ENCODE measurements at places on chromosomes 5 and 9.
A peak's percentile ranks its signal among the peaks of the same experiment; 100 is the strongest.

GRCh38 chr9:113454914-113455761 is 8.4 kb upstream of the RGS3 start:
- no peak for DNase-seq

- no peak for DNase-seq
These were observed 13.0 kb upstream of the SARDH start for GRCh38 chr9:133750982-133751649.

GRCh38 chr9:84731696-84732095 is 62.2 kb downstream of the NTRK2 start:
- DNase-seq, result no peak

- no peak for DNase-seq
These were observed 422.2 kb downstream of the CTNND2 start for GRCh38 chr5:11482011-11482410.

GRCh38 chr9:126564716-126565115 is 49.0 kb upstream of the LMX1B start:
- DNase-seq, result no peak

- no peak for DNase-seq
These were observed 78.2 kb downstream of the BASP1 start for GRCh38 chr5:17295671-17296070.

DNA sequence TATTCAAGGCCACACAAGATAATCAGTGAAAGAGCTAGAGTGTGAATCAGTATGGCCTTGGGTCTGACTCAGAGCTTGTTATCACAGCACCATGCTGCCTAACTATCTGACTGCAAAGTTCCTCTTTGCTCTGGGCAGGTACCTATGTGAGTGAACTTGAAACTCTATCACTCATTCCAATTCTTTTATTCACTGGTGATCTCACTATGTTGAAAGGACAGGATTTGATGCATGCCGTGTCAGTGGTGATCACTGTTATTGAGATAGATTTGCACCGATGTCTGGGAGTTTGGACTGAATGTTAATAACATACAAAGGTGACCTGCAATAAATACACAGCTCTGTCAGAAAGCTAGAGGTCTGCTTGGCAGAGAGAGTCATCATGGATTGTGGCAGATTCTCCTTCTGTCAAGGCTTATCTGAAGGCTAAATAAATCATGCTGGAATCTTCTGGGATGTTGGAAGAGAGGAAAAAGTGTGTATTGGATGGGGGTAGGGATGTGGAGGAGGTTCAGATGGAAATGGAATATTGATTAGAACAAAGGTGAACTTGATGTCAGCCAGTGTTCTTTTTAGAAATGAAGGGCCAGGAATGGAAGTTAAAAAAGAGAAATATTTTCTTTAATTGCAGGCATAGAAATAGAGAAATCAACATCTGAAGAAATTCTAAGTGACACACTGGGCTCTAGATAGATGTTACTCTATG is 91.8 kb upstream of the TNC start:
- no peak for DNase-seq

- no peak for DNase-seq
These were observed 80.6 kb downstream of the PAM start for GRCh38 chr5:102835717-102836116.

- no peak for DNase-seq
These were observed 5.5 kb upstream of the SHB start for GRCh38 chr9:38074441-38074961.

- DNase-seq, result no peak
These were observed 7.6 kb upstream of the CCDC152 start for GRCh38 chr5:42749020-42749419.

DNA sequence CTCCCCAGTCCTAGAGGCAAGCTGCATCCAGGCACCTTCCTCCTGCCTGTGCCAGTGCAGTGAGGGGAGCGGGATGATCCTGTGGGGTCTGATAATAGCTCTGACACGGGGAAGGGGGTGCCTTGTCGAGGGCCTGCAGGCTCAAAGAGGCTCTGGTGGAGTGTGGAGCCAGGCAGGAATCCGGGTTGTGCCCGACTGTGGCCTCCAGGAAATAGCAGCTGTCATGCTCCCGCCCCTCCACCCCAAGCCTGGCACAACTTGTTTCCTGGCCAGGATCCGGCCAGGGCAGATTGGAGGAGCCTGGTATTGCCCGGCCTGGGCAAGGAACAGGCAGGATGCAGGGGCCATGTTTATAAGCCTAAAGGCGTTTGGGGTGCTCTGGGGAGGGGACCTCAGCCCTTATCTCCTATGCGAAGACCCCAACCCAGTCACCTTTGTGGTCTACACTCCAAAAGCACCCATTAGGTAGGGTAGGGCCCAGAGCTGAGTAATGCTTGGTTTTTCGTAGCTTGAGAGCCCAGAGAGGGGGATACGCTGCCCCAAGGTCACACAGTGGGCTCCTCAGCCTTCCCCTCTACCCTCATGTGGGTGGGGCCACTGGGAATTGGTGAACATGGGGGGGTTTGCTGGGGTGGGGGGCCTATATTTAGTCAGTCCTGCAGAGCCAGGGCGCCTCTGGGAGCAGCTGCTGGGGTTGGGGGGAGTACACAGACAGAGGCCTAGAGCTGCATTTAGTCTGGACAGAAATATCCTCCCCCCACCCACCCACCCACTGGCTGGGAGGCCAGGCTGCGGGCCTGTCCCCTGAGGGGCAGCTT is 12.2 kb downstream of the CXXC5 start:
- DNase-seq, result no peak

- peak; percentile 43 for DNase-seq
These were observed 5.0 kb downstream of the NSMF start for GRCh38 chr9:137454145-137454596.

- no peak for DNase-seq
These were observed 6.5 kb upstream of the FBXO10 start for GRCh38 chr9:37582548-37583157.

- no peak for DNase-seq
These were observed 610.4 kb upstream of the NUDT12 start for GRCh38 chr5:104172976-104173375.

DNA sequence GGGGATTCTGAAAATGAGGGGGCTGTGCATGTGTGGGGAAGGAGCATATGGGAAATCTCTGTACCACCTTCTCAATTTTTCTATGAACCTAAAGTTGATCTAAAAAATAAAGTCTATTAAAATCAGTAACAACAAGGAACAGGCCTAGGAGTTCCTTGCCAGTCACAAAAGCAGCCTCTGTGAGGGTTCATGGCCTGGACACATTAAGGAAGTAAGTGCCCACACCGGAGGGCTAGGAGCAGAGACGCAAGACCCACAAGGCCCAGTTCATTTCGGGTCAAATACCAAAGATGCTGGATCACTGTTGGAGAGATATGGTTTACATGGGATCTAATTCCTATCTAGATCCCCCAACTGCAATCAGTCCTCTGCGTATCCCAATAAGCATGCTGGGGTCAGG is 88.4 kb downstream of the SEMA4D start:
- no peak for DNase-seq

DNA sequence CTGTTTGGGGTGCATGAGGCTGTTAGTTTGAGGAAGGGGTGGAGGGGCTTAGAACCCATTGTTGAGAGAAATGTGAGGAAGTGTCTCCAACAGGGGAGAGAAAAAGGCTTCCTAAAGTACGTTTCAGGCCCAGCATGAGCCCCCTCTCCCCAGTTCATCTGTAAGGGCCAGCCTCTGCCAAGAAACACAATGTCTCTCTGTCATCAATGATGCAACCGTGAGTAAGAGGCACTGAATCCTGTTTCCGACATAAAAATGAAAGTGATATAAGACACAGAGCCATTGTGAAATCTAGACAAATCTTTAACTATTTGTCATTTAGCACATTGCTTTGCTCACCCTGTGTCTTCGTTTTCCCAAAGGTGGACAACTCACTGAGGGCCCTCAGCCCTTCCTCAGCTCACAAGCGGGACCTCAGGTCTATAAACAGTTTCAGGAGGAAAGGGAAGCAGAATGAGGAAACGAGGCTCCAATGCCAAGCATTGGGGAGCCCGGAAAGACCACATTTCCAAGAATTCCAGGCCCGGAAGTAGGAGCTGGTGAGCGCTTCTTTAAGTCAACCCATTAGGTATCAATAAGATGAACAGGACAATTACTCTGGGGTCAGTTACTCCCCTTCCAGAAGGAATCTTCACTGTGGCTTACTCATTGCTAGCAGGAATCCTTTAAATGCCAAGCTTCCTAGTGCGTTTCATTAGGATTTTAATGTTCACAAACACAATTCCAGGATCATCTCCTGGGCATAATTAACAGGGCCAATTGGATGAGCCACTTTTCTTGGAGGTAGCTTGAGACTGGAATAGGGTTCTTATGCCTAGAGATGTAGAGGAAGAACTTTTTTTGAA is 59.0 kb upstream of the KLF4 start:
- no peak for DNase-seq

DNA sequence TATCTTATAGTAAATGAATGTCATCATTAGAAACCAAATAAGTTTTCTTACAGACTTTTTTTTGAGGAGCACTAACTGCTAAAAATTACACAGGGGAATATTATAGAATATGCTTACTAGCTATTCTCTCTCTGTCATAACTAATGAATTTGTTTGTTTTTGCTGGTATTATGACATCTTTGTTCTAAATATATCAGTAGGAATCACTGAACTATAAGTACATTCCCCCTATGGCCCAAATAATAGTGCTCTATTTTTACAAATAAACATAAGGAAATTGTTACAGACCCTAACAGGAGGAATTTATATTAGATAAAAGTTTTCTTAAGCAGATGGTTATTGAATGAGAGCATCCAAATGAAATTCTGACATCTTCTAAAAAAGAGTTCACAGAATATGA is 83.0 kb upstream of the RIOK2 start:
- DNase-seq, result no peak

GRCh38 chr9:135167849-135168655 is 80.6 kb downstream of the OLFM1 start:
- no peak for DNase-seq

GRCh38 chr5:106962464-106963230 is 708.1 kb downstream of the EFNA5 start:
- no peak for DNase-seq

DNA sequence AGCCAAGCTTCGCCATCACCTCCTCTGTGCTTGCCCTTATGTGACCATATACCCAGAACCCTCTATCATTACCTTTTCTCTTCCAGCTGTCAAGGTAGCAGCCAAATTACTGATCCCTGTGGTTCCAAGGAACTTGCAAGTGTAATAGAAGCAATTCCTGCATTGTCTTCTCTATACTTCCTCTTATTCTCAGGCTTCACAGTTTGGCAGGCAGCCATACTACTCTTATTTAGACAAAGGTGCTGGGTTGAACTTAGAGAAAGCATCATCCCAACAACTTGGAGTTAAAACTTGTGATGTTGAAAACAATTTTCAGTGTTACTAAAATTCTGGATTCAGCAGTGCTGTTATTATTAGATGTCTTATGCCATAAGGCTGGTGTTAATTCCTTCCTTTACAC is 93.2 kb downstream of the NLN start:
- DNase-seq, result no peak

DNA sequence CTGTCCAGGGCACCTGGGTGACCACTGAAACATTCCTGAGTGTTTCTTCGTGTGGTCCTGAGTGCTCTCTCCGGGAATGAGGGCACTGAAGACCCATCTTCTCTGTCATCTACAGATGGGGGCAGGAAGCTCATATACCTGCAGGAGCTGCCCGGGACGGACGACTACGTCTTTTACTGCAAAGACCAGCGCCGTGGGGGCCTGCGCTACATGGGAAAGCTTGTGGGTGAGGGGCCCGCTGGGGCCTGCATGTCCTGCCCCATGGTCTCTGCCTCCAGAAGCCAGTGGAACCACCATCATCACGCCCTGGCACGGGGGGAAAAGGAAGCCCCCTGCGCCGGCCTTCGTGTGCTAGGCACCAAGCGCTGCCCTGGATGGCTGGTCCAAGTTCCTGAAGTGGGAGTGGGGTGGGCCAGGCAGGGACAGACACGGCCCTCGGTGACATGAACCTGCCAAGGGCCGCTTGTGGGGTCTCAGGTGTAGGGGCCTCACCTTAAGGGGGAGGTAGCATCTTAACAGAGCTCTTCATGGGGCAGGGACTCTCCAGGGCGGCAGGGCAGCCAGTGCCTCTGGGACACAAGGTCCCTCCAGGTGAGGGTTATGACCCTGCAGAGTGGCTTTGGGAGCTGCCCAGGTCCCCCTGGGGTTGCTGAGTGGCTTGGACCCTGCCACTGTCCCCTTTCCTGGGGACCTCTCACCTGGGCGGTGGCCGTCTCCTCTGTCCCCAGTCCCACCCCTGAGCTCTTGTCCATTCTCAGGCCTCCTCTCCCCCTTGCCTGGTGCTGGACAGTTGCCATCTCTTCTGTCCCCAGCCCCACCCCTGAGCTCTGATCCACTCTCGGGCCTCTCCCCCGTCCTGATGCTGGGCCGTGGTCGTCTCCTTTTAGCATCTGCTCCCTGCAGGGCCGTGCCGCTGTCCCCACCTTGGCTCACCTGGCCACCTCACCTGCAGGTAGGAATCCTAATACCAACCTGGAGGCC is 2.1 kb downstream of the OBP2A start:
- no peak for DNase-seq

DNA sequence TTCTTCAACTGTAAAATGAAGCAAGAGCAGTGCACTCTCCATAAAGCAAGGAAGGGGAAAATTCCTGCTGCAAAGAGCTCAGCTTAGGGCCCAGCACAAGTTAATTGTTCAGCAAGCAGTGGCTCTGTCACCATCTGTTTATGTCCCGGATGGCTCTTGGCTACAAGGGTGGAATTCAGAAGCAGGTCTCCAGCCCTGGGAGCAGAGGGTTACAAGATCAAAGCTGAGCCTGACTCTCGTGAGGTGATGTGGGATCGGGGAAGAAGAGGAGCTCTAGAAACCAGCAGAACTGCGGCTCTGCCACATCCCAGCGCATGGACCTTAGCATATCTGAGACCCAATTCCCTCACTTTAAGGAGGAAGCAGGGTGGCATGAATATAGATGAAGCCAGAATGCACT is 25.2 kb upstream of the OLFM1 start:
- no peak for DNase-seq

- no peak for DNase-seq
These were observed 90.9 kb downstream of the COL5A1 start for GRCh38 chr9:134732392-134733110.

DNA sequence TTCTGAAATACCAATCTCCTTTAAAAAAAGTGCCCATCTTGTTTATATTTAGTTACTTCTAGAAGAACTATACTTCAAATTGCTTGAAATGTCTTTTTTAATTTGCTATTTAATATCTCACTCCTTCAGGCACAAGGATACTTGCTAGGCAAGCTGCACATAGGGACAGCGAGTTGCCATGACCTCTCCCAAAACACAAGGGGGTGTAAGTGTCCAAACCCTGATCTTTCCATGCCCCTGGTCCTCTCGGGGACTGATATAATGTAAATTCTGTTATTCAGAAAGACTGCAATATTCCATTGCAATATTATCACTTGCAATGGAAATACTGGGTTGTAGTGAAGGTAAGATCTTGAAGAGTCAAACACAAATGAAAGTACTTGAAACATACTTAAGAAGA is 480.4 kb downstream of the CETN3 start:
- no peak for DNase-seq

GRCh38 chr9:126222363-126222834 is 104.2 kb upstream of the MVB12B start:
- DNase-seq, result no peak

- no peak for DNase-seq
These were observed 184.2 kb downstream of the NSG2 start for GRCh38 chr5:174229514-174230370.

DNA sequence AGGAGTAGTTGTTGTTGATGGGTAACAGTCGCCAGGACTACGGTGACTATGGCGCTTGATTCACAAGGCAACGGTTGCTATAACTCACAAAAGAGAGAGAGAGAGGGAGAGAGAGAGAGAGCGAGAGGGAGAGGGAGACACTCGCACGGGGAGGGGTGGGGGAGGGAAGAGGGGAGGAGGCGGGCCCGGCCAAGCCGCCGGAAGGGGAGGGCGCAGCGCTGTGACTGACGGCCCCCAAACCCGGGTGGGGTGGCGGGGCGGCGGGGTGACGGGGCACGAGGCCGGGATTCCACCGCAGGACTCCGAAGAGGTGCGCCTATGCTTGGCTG is at the start of gene RFX3:
TSS of gene RFX3 (minus strand) at position 166 of the 329 bp plus-strand sequence. CDS start 130,413 bp downstream, outside the sequence.
- peak; percentile 94 for DNase-seq

Data from stimulated activated naive CD4-positive, alpha-beta T cell treated with Interleukin-2 at 50 U/mL for 16 hours (primary cell).